ENCODE measurements at places on chromosomes 4 and X.

DNA sequence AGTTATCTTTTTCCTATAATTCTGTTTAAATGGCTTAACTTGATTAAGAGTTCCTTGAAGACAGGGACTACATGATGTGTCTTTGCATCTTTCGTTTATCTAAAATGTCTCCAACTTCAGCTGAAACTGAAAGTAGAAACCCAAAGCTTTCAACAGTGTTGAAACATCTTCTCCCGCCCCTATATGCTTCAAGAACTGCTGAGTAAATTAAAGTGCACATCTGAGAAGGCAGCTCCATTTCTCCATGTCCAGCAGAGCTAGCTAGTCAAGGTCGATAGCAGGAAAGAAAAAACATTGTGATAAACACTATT, 185.7 kb upstream of the TBL1X start:
- no peak for DNase-seq

DNA sequence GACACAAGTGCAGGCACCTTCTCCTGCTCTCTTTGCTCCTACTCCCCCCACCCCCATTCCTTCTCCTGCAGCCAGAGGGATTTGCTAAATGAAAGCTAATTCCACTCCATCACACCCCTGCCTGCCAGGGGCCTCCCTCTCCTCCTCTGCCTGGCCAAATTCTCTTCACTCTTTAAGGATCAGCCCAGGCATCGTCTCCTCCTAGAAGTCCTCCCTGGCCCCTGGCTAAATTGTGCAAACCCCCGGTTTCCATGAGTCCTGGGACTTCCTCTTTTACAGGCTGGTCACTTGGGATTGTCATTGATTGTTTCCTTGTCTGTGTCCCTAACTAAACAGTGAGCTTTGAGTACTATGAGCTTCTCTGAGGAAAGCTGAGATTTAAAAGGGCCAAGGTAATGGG, 8.7 kb upstream of the ABLIM2 start:
- DNase-seq = no peak

DNA sequence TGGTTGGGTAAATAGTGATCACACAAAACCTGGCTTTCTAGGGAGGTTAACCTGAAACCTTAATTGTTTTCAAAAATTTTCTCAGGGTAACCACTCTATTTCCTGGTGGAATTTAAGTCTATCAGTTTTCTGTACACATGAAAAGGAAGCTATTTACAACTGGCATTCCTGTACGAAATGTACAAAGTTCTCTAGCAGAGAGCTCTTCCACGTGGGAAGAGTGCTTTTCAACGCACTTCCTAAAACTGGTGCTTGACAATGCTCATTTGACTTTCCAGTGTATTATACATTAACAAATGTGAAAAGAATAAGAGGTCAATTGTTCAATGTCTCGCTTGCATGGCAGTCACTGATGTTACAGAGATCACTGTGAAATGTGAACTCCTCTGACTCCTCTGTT, 2.8 kb upstream of the SOD3 start:
- no peak for DNase-seq

- DNase-seq = no peak
Observed at GRCh38 chr4:60682901-60683300, 517.2 kb upstream of the ADGRL3 start.

DNA sequence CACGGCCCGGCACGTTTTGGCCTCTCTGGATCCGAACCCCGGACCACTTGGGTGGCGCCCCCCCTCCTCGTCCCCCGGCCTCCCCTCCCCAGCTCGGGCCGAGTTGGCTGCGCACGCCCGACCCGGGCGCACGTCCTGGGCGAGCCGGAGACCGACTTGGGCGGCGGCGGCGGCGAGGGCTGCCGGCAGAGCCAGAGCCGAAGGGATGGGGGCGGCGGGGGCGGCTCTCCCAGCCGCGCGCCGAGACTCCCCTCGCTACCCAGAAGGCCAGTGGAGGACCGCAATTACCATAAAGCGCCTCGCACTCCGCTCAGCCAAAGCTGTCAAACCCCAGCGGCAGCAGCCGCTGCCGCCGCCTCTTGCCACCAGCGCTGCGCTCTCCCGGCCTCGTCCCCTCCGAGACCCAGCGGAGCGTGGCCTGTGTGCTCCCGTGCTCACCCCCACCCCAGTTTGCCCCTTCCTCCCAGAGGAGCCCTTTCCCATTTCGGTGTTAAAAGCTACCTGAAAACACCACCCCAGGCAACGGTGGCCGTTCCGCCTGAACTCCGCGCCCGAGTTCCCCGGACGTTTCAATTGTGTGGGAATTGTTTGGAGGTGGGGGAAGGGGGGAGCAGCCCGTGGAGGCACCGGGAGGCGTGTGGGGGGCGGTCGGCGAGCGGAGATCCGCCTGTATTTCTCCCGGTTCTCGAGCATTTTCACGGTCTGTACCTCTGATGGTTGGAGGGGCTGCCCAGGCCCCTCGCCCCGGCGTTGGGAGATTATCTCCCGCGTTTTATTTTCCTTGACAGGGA, 701 bp upstream of the BCOR start:
- DNase-seq = peak; percentile 57

GRCh38 chr4:133147286-133147821, 1.7 kb upstream of the PCDH10 start:
- no peak for DNase-seq

DNA sequence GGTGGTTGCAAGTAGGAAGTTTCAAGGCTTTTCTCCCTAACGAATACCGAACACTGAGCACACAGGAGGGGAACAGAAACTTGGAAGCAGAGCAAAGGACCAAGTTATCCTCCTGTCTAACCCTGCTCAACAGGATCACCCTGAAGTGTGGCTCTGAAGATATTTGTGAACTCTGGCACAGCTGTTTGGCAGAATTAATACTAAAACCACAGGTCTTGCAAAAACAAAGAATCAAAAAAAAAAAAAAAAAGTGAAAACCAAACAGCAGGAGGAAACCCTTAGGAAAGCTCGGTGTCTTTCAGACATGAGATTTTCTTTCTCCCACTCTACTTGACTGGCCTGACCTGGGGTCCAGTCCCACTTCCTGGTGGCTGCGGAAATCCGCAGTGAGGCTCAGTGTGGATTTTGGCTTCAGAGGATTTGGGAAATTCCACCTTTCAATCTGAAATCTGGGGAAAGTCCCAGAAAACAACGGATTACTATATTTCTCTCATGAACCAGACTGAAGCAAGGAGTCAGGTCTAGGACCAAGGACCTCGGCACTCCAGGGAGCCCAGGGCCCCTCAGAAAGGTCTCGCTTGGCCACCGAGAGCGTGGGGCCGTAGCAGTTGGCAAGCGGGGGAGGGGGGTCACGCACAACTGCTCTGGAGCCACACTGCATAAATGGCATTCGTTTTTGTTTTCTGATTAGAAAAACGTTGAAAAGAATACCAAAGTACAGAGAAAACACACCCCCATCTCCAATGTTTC, 867 bp downstream of the TIFA start:
- DNase-seq = peak; percentile 18

DNA sequence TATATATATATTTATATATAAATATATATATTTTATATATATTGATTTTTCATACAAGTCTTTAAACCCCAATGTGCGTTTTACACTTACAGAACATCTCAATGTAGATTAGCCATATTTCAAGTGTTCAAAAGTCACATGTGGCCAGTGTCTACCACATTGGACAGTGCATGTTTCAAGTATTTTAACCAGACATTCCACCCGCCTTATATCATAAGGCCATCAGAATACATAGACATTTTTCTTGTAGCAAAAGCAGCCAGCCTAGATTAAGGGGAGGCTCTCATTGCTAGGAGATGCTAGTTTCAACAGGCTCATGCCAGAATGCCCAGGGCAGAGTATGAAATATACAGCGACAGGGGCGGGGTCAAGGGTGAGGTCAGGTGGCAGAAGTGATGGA, 202.0 kb downstream of the NR3C2 start:
- no peak for DNase-seq

DNA sequence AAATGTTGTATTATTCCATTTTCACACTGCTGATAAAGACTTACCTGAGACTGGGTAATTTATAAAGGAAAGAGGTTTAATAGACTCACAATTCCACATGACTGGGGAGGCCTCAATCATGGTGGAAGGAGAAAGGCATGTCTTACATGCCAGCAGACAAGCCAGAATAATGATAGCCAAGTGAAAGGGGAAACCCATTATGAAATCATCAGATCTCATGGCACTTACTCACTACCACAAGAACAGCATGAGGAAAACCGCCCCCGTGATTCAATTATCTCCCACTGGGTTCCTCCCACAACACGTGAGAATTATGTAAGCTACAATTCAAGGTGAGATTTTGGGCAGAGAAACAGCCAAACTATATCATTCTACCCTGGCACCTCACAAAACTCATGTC, 2535.1 kb downstream of the ARAP2 start:
- no peak for DNase-seq

DNA sequence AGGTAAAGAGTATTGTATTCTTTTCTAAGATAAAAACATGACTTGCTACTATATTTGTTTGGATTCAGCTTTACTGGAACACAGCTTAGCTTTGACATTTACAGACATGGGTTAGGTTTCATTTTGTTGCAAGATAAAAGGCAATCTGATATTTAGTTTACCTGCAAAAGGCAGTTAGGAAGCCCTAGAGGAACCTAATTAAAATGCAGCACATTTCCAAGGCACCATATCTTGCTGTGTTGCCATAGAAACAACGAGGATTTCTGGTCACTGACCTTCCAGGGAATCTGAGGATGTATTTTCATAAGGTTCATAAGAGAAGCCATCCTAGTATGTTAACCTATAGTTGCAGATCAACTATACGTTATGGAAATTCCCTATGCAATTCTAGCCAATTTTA, 116.0 kb downstream of the SNCA start:
- DNase-seq = no peak

DNA sequence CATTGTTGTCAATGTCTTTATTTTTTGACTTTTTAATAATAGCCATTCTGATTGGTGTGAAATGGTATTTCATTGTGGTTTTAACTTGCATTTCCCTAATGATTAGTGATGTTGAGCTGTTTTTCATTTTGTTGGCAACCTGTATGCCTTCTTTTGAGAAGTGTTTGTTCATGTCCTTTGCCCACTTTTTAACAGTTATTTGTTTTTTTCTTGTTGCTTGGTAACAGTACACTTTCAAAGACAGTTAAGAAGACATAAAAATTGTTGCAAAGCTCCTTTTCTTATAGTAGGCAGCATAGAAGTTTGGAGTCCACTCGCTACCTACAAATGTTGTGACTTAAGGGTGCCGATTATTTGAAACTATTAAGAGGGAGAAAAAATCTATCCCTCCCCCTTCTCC, 48.7 kb upstream of the SLC7A11 start:
- DNase-seq = no peak

- DNase-seq = no peak
Observed at GRCh38 chr4:186829740-186830449, 106.2 kb upstream of the FAT1 start.

DNA sequence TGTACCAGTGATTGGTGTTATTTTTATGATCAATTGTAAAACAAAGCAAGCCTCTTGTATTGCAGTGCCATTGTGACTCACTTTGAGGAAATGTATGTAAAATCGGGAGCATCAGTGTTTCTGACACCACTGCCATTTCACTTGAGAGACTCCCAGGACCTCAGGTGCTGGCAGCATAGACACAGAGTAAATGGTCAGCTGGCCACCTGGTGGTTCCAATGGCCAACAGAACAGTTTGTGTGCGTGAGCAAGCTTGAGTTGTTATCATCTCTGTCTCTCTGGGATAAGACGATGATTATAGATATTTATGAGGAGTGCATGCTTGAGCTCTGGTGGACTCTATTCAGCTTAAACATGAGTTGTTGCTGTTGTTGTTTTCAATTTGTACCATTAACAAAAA, 356.6 kb downstream of the GUCY2F start:
- no peak for DNase-seq

DNA sequence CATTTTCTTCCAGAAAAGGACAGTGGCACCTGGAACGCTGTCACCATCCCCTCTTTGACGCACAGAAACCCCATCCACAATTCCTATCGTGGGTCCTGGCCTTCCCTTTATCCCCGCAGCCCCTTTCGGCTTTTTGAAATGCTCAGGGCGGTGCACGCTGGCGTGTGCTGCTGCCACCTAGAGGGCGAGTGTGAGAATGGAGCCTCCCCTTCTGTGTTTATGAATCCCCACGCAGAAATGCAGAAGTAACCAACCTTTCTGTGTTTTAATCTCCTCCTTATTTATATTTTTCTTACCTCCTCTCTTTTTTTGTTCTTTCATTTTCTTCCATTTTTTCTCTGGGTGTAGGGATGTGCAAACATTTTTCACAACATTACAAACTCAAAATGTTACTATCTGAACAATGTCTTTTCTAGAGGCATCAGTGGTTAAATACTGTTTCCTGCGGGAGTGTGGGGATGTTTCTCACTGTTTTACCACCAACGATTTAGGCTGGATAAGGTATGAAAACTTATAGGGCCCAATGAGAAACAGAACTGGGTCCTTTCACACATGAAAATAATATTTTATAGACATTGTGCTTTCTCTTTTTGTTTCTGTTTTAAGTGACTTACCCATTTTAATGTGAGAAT, 50.0 kb downstream of the TMA16 start:
- DNase-seq = peak; percentile 57

GRCh38 chr4:156931267-156931666, 40.3 kb downstream of the PDGFC start:
- no peak for DNase-seq

GRCh38 chr4:156799121-156799589, 172.4 kb downstream of the PDGFC start:
- DNase-seq = no peak

GRCh38 chrX:67604979-67605703, 61.3 kb downstream of the AR start:
- DNase-seq = peak; percentile 24

GRCh38 chr4:6019316-6020263, 1.4 kb upstream of the C4orf50 start:
- DNase-seq = peak; percentile 55

DNA sequence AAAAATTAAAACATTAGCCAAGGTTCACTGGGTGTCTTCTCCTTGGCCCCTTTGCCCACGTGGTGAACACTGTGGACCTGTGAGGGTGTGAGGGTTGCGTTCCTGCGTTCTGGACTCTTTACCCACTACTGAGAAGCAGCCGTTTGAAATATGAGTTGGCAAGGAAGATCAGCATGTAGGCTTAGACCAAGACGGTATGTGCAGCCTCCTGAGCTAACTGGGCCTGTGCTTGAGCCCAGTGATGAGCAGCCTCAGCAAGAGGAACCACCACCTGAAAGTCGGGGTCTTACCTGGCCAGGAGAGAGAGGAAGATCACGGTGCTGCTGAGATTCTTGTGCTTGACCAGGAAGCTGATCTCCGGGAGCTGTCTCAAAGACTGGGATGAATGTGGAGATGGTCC, 19.5 kb downstream of the RGS12 start:
- DNase-seq = no peak

DNA sequence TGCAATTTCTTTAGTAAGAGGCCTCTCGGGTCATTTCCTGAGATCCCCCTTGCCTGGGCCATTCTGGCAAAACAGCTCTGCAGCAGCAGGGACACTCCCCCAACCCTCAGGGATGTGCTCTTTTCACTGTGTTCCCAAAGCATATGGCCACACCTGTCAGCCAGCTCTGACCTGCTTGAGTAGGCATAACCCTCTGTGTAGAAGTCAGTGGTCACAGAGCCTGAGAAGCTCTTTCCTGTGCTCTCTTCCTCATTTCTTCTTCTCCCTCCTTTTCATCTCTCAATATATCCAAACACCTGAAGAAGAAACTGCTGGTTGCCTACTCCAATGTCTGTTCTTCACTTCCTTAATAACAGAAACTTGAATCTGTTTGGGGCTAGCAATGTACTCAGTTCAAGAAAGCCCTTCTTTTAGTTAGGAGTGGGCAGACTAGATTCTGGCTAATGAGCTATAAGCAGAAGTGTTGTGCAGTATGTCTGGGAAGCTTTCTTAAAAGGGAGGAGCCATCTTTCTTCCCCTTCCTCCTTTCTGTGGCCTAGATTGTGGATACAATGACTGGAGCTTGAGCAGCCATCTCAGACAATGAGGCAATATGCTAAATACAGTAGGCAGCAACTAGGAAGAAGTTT, 73.3 kb downstream of the PRPS1 start:
- DNase-seq = no peak

GRCh38 chr4:40969501-40969900, 219.7 kb downstream of the NSUN7 start:
- no peak for DNase-seq
